Stimulated activated CD8-positive, alpha-beta memory T cell treated with anti-CD3 and anti-CD28 coated beads, Interleukin-4, amount 100 ng/mL, for 1 hour (primary cell): ENCODE measurements at places on chromosomes 1 and 21.

DNA sequence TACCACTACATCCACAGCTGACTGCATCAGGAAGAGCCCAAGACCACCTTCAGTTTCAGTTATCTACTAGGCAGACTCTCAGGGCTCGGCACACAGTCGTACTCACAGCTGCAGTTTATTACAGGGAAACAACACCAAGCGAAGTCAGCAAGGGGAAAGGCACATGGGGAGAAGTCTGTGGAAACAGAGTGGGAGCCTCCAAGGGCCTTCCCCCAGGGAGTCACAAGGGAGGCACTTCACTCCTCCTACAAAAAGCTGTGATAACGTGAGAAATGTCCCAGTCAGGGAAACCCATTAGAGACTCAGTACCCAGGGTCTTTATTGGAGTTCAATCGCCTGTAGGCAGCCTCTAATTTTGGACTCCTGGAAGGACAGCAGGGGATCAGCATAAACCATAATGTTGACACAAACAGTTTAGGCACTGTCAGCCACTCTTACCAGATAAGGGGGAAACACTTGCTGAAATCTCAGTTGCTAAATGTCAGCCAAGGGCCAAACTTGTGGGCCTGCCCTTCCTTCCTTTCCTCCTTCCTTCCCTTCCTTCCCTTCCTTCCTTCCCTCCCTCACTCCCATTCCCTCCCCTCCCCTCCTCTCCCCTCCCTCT lies 444.0 kb downstream of the SMYD3 start:
- DNase-seq: no peak

- DNase-seq: no peak
Observed at GRCh38 chr1:26043765-26044164, 2.2 kb downstream of the SLC30A2 start.

GRCh38 chr21:44317241-44317782 lies 17.5 kb downstream of the PFKL start:
- DNase-seq: no peak

DNA sequence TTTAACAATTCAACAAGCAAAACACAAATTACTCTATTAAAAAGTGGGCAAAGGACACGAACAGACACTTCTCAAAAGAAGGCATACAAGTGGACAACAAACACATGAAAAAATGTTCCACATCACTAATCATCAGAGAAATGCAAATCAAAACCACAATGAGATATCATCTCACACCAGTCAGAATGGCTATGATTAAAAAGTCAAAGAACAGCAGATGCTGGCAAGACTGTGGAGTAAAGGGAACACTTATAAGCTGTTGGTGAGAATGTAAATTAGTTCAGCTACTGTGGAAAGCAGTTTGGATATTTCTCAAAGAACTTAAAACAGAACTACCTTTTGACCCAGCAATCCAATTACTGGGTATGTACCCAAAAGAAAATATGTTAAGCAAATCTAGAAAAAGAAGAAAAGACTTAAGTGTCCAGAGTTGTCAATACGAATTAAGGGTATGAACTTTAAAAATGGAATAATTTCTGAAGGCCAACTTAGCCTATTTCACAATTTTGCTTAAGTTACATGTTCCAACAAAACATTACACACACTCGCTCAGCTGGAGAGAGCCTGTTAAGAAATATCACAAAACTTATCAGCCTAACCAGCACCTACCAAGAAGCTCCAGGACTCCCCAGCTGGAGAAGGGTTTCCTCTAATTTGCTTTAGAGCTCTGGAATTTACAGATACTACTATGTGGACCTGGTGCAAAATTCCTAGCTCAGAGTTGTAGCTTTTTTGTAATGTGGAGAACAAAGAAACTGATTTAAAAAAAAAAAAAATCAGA lies 232.1 kb downstream of the DUSP10 start:
- no peak for DNase-seq

DNA sequence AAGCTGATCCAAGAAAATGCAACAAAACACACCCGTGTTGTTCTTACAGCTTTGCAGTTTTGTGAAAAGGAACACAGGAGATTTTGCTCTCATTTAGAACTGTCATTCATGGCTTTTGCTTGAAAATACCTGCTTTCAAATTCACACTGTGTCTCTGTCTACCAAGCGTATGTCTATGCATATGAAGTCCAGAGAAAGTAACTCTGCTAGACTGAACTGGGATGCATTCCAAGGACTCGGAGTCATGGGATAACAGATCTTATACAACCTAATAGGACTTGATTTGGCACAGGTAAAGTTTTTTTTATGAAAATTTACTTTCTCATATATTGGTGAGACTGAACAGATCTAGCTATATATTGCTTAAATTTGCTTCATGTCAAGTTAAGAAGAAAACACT lies 102.4 kb downstream of the PTGER3 start:
- no peak for DNase-seq

DNA sequence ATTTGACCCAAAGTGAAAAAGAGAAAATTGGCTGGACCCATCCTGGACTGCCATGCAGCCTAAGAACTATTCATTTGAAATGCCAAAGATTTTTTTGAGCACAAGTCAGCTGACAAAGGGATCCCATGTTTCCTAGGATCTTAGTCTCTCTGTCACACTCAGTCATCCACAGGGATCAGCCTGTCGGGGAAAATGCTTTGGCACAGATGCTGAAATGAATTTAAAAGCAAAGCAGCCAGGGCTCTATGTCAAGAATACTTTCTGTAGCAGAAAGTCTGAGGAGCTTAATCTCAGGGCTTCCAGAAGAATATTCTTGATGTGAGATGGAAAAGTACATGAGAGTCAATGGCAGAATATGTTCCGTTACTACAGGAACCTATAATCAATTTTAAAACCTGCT lies 1900.8 kb downstream of the MRPL39 start:
- no peak for DNase-seq

DNA sequence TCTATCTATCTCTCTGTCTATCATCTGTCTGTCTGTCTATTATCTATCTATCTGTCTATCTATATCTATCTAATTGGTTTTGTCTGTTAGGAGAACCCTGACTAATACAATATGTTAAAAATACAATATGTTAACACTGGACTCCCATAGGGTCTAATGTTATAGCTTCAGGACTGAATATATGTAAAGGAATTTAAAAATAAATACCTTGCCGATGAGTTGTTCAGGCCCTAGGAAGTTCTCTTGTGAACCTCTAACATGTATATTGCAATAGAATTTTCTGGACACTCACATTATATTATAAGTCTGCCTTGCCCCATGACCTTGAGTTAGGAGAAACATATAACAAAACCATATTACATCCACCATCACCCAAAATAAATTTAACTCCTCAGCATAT lies 900.6 kb downstream of the NCAM2 start:
- no peak for DNase-seq

GRCh38 chr21:29194342-29194741 lies 63.9 kb downstream of the MAP3K7CL start:
- no peak for DNase-seq

- no peak for DNase-seq
Observed at GRCh38 chr1:194342484-194343262, 1156.3 kb upstream of the B3GALT2 start.

GRCh38 chr1:244712669-244713068 lies 59.7 kb downstream of the DESI2 start:
- DNase-seq: no peak

GRCh38 chr1:53359934-53360276 lies 32.0 kb upstream of the LRP8 start:
- no peak for DNase-seq

- no peak for DNase-seq
Observed at GRCh38 chr1:226976978-226977642, 37.0 kb downstream of the COQ8A start.

- DNase-seq: no peak
Observed at GRCh38 chr1:91499904-91500755, 521 bp upstream of the CDC7 start.

DNA sequence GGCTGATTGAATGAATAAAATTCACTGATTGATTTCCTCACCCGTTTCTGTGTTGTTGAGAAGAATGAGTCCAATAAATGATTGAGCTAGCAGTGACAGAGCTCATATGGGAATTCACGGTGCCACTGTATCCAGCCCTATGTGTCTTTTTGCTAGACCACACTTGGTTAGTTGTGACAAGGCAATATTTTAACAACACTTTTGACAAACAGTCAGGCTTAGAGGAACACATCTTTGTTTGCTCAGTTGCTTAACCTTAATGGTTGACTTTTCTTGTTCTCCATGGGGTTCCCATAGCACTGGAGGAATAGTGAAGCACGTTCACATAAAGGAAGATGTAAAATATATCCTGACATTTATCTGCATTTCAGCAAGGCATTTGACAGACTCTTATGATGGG lies 273.9 kb upstream of the DEPDC1 start:
- DNase-seq: no peak

DNA sequence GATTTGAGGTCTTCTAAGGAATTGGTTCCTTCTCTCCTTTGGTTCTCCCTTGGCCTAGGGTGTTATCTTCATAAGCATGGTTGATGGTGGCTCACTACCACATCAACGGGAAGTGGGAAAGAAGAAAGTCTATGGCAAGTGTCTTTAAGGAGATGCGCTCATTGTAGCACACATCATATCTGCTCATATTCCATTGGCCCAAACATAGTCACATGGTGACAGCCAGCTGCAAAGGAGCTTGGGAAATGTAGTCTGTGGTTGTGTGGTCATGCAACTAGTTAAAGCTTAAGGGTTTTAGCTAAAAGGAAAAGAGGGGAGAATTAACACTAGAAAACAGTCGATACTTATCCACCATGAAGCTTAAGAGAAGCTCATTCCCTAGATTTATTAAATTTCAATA lies 11.4 kb upstream of the MRPS6 start:
- no peak for DNase-seq

- DNase-seq: no peak
Observed at GRCh38 chr1:77063118-77063517, 156.1 kb downstream of the PIGK start.

- no peak for DNase-seq
Observed at GRCh38 chr1:168960595-168960994, 145.9 kb upstream of the ATP1B1 start.

DNA sequence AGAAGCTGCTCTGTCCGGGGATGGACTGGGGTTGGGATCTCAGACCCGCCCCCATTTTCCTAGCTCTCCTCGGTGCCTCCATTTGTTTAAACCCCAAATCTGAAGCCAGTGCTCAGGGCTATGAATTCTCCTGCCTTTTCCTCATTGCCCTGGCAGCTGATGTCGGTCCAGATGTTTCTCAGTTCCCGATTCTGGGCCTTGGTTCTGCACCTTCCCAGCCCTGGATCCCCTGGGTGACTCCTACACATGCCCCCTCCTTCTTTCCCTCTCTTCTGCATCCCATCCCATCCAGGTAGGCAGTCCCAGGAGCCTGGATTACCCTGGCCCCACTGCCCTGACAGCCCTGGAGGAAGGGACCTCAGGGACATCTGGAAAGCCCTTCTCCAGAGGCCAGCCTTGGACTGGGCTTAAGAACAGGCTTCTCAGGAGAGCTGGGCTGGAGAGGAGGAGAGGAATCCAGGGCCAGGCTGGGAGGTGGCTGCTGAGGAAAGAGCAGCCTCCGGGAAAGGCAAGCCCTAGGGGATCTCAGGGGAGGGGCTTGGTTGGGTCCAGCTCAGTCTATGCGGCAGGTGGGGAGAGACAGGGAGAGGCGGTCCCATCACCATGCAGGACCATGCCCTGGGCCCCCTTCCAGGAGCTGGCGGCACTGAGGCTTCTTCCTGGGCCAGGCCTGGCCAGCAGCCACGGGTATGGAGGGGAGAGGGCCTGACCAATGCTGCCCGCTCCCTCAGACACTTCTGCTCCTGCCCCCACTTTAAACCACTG lies 6.8 kb upstream of the EPS8L3 start:
- no peak for DNase-seq

DNA sequence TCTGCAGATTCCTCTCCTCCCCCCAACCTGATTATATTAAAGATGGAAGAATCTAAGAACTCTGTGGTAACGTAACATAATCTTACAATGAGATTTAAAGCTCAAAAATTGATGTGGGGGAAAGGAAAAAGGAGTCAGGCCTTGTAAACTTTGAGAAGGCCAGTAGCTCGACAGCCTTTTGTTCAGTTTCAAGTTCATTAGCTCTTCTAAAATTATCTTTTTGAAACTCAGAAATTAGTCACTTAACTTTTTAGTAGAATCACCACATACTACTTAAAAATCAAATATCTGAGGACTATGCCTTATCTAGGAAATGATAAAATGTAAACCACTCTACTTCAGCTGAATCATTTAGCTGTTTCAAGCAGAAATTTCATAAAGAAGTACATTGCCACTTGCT lies 996.2 kb downstream of the AMY1C start:
- DNase-seq: no peak

DNA sequence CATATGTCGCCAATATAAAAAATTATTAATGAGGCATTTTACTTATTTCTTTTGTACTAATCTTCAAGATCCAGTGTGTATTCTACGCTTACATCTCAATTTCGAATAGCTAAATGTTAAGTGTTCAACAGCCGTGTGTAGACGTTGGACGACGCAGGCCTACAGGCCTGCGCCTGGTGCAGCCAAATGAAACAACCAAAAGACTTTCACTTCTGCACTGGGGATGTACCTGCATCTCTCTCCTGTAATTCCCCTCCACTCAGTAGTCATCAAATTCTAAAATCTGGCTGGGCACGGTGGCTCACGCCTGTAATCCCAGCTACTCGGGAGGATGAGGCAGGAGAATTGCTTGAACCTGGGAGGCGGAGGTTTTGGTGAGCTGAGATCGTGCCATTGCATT lies 76.8 kb upstream of the HNRNPU start:
- DNase-seq: no peak

- no peak for DNase-seq
Observed at GRCh38 chr1:206918076-206918475, 3.7 kb downstream of the FCMR start.

- DNase-seq: no peak
Observed at GRCh38 chr1:199151634-199152425, 513.0 kb downstream of the PTPRC start.

- DNase-seq: no peak
Observed at GRCh38 chr21:44494956-44495355, 39.6 kb downstream of the LRRC3 start.

DNA sequence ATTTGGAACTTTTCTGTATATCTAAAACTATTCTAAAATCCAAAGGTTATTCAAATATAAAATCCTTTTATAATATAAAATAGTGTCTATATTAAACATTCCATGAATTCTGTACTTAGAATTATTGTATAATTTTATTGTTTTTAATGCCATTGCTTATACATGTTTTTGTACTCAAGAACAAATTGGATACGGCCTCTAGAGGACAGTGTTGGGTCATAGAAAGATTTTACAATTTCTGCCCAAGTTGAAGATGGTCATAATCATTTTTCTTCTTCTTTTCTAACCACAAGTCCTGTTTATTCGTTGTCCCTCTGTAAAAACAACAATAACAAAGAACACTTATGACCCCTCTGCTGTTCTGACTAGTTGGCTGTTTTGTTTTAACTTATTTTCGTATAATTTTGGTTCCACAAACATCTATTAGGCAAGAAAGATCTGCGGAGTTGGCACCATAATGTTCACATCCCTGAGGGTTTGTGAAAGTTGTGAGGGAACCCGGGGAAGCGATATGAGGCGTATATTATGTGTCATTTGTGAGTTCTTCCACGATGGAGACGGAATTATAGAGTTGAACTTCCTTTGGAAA lies 75.7 kb upstream of the KIF26B start:
- no peak for DNase-seq

GRCh38 chr1:156104065-156104810 lies 10.3 kb upstream of the LMNA start:
- DNase-seq: no peak
